ENCODE measurements at places on chromosomes 3 and 15.

GRCh38 chr3:117184574-117184973 lies 475.0 kb downstream of the TUSC7 start:
- no peak for DNase-seq

DNA sequence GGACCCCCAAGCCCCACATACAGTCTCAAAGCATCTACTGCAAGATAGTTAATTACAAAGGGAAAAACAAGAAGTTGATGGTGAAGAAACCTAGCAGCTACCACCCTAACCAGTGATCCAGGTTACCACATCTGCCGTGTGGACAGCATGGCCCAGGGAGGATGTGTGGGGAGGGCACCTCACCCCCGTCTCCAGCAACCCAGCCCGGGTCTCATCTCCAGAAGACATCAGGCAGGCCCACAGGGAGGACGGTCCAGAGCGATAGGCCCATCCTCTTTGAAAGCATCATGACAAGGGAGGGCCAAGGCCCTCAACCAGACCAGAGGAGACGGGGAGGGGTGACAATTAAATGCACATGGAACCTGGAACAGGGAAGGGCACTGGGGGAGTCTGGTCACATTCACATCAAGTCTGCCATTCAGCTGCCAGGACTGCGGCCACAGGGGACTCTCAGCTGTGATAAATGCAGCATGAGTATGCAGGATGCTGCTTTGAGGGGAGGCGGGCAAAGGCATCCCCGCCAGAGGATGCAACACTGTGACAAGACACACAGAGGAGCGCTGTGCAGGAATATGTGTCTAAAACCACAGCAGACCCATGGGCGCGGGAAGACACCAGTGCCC lies 18.8 kb downstream of the ZXDC start:
- no peak for DNase-seq

GRCh38 chr3:102129760-102130608 lies 280.7 kb downstream of the NFKBIZ start:
- DNase-seq, result no peak

- DNase-seq, result no peak
Measured at GRCh38 chr3:24487325-24488262, 7.1 kb downstream of the THRB start.

DNA sequence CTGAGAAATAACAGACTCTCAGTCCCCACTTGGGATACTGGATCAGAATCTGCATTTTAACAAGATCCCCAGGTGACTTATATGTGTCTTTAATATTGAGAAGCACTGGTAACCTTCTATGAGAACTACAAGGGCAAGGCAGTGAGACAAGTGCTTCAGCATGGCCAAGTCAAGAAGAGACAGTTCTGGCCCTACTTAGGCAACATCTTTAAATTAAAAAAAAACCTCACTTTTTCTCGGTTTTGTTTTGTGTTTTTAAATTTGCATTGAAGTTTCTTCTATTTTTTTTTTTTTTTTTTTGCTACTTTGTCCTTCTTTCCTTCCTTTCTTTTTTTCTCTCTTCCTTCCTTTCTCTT lies 42.5 kb upstream of the SPTSSB start:
- no peak for DNase-seq

- DNase-seq, result no peak
Measured at GRCh38 chr15:71646767-71647486, 163.4 kb upstream of the NR2E3 start.

GRCh38 chr3:187042346-187042745 lies 97.0 kb downstream of the RPL39L start:
- no peak for DNase-seq

DNA sequence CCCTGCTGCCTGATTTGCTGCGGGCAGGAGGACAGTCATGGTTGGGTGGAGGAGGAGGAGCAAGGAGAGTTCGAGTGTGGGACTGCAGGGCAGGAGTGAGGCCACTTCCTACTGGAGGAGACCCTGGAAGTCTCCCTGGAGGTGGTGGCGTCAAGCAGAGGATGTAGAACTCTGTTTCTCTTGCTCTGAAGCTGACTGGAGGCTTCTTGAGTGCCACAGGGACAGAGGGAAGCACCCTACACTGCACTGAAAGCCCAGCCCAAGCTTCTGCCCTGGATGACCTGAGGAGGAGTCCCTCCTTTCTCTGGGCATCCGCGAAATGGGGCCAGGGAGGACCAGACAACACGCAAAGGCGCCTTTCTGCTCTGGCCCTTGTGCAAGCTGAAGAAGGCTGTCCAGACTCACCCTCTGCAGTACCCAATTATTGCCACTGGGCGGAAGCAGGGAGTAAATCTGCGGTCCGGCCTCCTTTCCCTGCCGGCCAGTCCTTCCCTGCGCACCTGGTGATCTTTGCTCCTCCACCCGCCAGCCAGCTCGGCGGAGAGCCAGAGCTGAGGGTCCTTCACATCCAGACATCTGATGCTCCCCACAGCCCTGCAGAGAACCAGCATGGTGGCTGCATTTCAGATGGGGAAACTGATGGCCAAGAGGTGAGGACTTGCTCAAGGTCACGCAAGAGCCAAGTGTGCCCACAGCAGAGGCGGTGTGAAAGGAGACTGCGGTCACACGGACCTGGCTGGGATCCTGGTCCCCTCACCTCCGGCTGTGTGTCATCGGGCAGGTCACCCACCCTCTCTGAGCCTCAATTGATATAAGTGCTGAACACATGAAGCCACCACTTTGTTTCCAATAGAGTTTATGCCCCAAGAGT lies 207.1 kb downstream of the TBC1D2B start:
- peak; percentile 65 for DNase-seq

GRCh38 chr3:102514241-102514640 lies 79.4 kb downstream of the ZPLD1 start:
- DNase-seq, result no peak

DNA sequence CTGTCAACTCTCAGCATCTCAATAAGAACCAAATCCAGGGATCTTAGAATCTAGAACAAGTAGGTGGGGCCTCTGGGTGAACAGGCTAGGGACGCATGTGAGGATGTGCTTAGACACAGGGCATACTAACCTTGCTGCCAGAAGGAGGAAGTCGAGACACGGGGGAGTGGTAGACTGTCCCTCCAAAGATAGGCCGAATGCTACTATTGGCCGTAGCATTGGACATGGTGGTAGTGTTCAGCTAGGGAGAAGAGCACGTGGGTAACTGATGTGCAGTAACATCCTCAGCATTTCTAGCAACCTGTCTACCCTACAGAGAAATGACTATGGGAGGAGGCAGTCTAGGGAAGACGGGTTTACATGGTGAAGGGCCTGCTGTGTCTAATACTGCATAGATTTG lies 15.6 kb downstream of the RCCD1 start:
- no peak for DNase-seq

GRCh38 chr3:165884518-165884917 lies 47.3 kb upstream of the BCHE start:
- DNase-seq, result no peak

DNA sequence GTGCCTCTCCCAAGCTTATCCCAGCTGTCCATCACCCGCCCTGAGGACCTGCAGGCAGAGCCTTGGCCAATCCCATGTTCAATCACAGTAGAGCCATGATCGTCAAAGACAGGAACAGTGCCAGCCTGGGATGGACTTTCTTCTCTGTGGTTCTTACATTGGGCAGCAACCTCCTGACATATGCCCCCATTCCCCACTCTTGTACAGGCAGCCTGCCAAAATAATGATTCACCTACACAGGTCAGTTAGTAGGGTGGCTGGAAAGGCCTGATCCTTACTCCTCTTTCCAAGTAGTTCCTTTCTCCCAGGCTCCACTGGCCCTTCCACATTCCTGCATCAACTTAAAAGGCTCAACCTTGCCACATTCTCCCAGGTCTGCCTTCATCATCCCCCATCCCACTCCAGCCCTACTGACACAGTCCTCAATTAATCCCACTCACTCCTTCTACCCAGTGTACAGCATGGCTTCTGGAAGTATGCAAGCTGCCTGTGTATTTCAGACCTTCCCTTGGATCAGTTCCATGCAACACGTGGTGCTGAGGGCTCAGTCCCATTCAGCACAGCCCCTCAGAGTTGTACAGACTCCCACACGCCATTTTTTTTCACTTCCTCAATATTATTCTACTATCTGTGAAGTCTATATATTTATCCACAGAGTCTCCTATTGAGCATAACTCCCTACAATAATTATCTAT lies 189.8 kb downstream of the NTRK3 start:
- DNase-seq, result no peak

DNA sequence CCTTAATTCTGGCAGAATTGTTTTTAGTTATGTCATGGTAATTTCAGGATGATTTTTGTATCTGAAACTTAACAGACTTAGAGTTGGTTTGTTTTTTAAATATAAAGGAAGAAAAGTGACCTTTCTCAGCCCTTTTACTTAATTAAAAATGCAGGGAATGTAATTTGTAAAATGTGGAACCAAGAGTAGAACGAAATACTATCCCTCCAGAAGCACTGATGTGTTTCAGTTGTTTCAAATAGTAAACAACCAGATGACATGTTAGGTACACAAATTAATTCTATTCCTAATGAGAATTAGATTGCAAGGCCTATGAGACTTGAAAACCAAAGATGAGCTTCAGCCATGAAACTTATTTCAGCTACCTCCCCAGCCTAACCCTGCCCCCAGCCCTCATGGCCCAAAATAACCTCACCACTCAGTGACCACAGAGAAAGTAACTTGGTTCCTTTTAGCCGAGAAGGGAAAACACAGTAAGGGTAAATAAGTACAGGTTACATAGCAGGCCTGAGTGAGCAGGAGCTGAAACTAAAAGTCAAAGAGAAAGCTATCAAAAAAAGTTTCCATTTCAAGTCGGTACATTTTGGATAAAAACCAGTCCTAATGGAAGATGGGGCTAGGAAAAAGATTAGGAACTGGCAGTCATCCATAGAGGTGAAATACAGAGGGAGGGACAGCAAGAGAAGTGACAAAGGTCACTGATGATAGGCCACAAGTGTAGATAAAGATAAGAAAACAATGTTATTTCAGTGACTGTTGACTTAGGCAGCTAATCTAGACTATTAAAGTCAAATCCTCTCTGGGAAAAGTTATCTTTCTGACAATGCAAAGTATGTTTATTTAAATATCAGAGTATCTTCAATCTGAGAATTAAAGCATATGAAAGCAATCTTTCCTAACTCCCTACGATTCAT lies 23.2 kb downstream of the SENP8 start:
- no peak for DNase-seq

GRCh38 chr15:101162701-101163483 lies 89.0 kb downstream of the CHSY1 start:
- no peak for DNase-seq

All from right renal pelvis (tissue), 4 donors.